ENCODE measurements at places on chromosomes 6 and 20. TPM values are rescaled to one million over a fixed set of nuclear protein-coding genes. Genes with fewer than 3 reads are reported as not detected.

The FNDC11 gene
- total RNA-seq = 0.66 TPM

The PPIL1 gene
- total RNA-seq = 41.1 TPM

The PTCHD4 gene
- total RNA-seq = not detected

The MUCL3 gene
- not detected for total RNA-seq

The CRISP3 gene
- not detected for total RNA-seq

The MCHR2 gene
- total RNA-seq = not detected

The KCNK5 gene
- total RNA-seq = 10.9 TPM

The MEA1 gene
- total RNA-seq = 65.6 TPM

The KCNK16 gene
- not detected for total RNA-seq

The ZBTB46 gene
- 0.32 TPM for total RNA-seq

The PRDM13 gene
- total RNA-seq = not detected

The COL20A1 gene
- not detected for total RNA-seq

The KIF6 gene
- 0.32 TPM for total RNA-seq

The ADAM33 gene
- total RNA-seq = not detected

The XKR7 gene
- total RNA-seq = 0.05 TPM

All from T-helper 2 cell treated with Interferon-gamma antibody and Interleukin-4, amounts not matched to agents 100 ng/mL and 5 ng/mL, for 36 hours (primary cell).